Activated naive CD4-positive, alpha-beta T cell treated with Interleukin-2 at 50 U/mL for 16 hours (primary cell): ENCODE measurements at places on chromosomes 2 and 18.

- DNase-seq, result no peak
Measured at GRCh38 chr2:224085811-224086210, 46.7 kb upstream of the SERPINE2 start.

- no peak for DNase-seq
Measured at GRCh38 chr2:104755026-104755878, 98.7 kb upstream of the POU3F3 start.

DNA sequence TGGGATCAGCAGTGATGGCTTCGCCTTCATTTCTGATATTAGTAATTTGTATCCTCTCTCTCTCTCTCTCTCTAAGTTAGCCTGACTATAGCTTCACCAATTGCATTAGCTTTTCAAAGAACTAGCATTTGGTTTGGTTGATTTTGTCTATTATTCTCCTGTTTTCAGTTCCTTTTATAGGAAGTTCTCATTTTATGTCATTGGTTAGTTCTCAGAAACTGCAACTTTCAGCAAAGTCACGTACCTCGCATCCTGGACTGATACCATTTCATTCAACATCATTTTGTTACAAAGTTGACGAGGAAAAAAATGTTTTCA lies 450.8 kb downstream of the EIPR1 start:
- DNase-seq, result no peak

GRCh38 chr2:64019083-64019974 lies at the start of gene VPS54:
Gene VPS54 (minus strand): TSS chr2:64019428. CDS start chr2:63983999, 35,429 bp downstream.
- peak; percentile 57 for DNase-seq

DNA sequence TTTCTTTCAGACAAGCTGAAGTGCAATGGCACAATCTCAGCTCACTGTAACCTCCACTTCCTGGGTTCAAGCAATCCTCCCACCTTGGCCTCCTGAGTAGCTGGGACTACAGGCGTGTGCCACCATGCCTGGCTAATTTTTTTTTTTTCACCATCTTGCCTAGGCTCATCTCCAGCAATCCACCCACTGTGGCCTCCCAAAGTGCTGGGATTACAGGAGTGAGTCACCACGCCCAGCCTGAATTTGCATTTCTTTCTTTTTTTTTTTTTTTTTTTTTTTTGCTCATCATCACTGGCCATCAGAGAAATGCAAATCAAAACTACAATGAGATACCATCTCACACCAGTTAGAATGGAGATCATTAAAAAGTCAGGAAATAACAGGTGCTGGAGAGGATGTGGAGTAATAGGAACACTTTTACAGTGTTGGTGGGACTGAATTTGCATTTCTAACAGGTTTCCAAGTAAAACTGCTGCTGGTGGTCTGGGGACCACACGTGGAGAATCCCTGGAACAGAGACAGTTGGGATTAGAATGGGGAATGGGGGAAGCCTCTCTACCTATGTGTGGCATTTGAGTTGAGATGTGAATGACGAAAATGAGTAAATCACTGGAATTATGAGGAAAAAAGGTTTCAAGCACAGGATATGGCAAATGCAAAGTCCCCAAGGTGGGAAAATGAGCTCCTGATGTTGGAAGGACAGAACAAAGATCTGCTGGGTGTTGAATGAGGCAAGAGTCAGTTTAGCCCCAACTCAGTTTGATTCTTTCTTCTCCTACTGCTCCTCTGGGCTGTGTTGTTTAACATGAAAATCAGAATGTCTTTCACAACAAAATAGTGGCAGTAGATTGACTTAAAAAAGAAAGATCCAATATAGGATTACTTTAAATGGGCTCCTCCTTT lies 88.8 kb upstream of the MAP4K4 start:
- no peak for DNase-seq

DNA sequence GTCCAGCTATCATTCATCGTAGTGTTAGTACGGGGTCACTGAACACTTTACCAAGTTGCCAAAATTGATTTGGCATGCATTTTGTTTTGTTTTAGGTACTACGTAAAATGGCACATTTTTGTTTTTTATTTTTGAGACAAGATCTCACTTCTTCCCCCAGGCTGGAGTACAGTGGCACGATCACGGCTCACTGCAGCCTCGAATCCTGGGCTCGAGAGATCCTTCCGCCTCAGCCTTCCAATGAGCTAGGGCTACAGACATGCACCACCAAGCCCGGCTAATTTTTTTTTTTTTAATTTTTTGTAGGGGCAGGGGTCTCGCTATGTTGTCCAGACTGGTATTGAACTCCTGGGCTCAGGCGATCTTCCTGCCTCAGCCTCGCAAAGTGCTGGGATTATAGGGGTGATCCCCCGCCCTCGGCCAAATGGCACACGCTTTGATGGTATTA lies 786 bp downstream of the TAF1B start:
- DNase-seq, result peak; percentile 15

- DNase-seq, result peak; percentile 87
Measured at GRCh38 chr18:63317982-63318888, 1.3 kb downstream of the BCL2 start.

DNA sequence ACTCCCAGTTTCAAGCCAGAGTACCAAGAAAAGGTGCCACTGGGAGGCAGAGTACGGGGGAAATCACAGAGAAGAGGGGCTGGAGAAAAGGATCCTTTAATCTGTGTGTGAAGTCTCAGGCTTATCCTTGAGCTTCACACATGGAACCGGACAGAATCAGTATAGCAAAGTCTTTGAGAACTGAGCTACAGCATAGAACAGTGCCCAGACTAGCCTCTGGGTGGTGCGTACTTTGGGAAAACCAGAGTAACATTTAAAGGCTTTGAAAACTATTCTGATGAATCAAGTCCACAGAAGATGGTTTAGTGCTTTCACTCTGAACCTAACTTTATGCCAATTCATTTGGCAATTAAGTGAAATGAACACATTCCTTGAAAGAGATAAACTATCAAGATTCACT lies 83.1 kb downstream of the BABAM2 start:
- DNase-seq, result no peak

DNA sequence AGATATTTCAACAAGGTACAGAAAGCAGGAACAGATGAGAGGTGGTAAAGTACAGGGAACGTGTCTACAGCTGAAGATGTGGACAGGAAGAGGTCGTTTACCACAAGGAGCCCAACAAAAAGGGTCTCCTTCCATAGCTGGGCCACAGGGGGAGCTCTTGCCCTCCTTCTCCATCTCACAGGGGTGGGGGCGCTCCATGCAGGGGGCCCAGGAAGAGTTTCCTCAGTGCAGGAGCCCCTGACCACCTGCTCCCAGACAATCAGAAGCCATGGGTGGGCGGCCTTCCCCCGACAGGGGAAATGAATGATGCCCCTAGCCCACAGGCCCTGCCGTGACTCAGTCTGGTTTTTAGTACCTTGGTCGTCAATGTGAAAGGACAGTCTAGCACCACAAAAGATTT lies 163.6 kb upstream of the ZNF516 start:
- peak; percentile 10 for DNase-seq

- DNase-seq, result no peak
Measured at GRCh38 chr18:33696332-33697162, 118.5 kb downstream of the ASXL3 start.

- DNase-seq, result no peak
Measured at GRCh38 chr2:163157891-163158496, 319.4 kb upstream of the KCNH7 start.
